Neural crest cell (in vitro differentiated cells): ENCODE measurements at places on chromosomes 1 and 21. TPM values are rescaled to one million over a fixed set of nuclear protein-coding genes. Genes with fewer than 3 reads are reported as not detected.

DNA sequence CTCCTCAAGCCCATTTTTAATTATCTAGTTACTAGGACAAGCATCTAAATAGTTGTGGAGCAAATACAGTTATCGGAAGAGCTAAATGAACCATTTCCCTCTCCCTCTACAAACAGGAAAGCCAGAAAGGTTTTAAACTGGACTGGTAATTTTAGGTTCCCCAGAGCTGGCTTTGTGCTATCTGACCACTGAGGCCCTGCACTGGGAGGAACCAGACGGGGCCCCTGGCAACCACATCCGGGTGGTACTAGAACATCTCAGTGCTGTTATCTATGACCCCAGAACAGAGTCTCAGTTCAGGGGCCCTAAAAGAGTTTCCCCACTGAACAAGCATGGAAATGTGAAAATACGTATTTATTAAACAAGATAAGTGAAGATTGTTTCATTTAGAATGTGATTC lies 7.7 kb upstream of the RSPH1 start:
- peaks cover 13% of the 10 kb centered on the region for H3K27me3 ChIP-seq
- no peak overlapping the region for H3K4me3 ChIP-seq
- no peaks in the 10 kb centered on the region for H3K36me3 ChIP-seq
- H3K27ac ChIP-seq: no peak overlapping the region
- no peak for DNase-seq

DNA sequence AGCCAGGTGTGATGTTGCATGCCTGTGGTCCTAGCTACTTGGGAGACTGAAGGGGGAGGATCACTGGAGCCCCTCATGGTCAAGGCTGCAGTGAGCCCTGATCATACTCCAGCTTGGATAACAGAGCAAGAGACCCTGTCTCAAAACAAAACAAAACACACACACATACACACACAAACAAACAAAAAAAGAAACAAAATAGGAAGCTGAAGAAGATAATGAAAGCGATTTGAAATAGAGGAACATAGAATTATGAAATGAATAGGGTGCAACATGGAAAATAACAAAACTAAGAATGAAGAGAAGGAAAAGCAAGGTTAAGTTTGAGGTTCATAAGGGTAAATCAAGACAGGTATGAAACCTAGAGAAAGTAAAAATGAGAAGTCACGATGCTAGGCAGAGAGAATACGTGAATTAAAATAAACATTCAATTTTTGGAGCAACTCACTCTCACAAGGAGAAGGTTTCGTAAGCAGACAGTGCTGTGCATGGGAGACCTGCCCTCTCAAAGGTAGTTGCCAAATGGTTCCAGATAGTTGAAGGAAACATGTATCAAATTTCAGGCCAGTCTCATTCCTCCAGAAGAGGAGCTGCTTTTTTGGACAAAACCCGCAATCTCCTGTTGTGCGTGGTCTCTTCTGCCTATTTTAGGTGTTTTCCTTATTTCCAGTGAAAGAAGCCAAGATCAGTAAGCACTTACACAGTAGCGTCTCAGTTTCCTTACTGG lies 3.3 kb downstream of the CD46 start:
- DNase-seq: no peak
- no peak overlapping the region for H3K4me3 ChIP-seq
- H3K27me3 ChIP-seq: no peaks in the 10 kb centered on the region
- peaks cover 15% of the 10 kb centered on the region for H3K36me3 ChIP-seq

GRCh38 chr1:151815716-151816327 lies 10.6 kb upstream of the LINGO4 start:
- H3K27me3 ChIP-seq: no peaks in the 10 kb centered on the region
- no peaks in the 10 kb centered on the region for H3K36me3 ChIP-seq
- H3K4me1 ChIP-seq: no peaks in the 10 kb centered on the region
- DNase-seq: no peak
- no peak overlapping the region for H3K4me3 ChIP-seq
- H3K27ac ChIP-seq: peak overlapping the region; percentile 88

DNA sequence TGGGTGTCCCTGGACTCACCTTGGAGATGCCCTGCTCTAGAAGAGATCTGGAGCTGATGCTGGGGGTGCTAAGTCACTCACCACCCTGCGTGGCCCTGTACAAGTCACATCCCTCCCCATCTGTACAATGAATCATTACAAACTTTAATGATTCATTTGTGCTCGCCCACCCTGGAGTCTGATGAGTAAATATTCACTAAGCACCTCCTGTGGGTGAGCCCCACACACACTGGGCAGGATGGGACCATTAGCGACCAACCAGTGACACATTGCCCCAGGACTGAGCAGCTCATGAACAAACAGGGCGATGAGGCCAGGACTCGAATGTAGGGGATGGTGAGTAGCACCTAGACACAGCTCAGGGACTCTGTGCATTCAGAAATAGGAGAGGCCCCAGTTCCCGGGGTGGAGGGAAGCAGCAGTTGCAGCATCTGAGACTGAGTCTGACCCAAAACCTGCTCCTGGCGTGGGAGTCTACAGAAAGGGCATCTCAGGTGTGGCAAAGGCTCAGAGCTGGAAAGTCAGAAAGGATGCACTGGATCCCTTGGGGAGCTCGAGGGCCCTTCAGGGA lies 18.1 kb upstream of the PDZK1IP1 start:
- peaks cover 68% of the 10 kb centered on the region for H3K27me3 ChIP-seq
- no peak for DNase-seq
- no peak overlapping the region for H3K4me3 ChIP-seq
- no peak overlapping the region for H3K27ac ChIP-seq

DNA sequence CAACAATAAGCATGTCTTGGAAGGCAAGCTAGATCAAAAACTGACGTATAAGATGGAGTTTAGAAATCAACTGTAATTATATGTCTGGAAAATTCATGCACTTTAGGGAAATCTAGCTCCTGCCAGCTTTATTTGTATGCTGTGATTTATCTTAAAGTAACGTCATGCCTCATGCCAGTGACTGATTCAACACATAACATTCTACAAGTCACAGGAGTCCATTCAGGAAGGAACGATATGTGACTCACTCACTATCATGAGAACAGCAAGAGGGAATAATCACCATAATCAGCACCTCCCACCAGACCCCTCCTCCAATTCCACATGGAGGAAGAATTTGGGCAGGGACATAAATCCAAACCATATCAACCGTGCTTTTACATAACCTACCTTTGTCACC lies 682.4 kb upstream of the ADAMTS5 start:
- no peaks in the 10 kb centered on the region for H3K4me1 ChIP-seq
- H3K36me3 ChIP-seq: no peaks in the 10 kb centered on the region
- H3K4me3 ChIP-seq: no peak overlapping the region

DNA sequence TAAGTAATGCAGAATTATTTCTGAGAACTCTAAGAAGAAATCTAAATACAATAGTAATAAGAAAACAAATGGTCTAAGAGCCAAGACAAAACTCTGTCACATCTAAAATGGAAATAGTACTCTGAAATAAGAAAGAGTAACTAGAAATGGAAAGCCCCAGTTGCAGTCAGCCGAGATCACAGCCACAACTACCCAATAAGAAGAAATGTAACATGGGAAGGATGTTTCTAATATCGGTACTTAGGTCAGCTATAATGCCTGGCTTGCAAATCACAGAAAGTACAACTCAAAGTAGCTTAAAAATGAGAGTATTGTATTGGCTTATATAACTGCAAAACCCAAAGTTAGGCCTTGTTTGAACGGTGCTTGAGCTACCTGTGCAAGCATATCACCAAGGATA lies 58.6 kb upstream of the USP25 start:
- no peaks in the 10 kb centered on the region for H3K4me1 ChIP-seq
- no peaks in the 10 kb centered on the region for H3K36me3 ChIP-seq
- no peak overlapping the region for H3K27ac ChIP-seq
- no peaks in the 10 kb centered on the region for H3K27me3 ChIP-seq
- DNase-seq: no peak

The ZNF593OS gene
- not detected in 2 replicates for total RNA-seq

The GBP6 gene
- total RNA-seq: not detected in 2 replicates

The KLF17 gene
- total RNA-seq: 0.34 TPM in 1 of 2 replicates, not detected in the other
